ENCODE measurements at places on chromosomes 5 and 9.

DNA sequence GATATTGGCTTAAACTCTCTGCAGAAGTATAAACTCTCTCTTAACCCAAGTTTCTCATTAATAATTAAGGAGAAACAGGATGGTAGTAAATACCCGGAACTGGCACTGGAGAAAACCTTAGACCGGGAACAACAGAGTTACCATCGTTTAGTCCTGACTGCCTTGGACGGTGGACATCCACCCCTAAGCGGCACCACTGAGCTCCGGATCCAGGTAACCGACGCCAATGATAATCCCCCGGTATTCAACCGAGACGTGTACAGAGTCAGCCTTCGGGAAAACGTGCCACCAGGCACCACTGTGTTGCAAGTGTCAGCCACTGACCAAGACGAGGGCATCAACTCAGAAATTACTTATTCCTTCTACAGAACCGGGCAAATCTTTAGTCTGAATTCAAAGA, 861 bp downstream of the PCDHGB5 start:
- DNase-seq = no peak

DNA sequence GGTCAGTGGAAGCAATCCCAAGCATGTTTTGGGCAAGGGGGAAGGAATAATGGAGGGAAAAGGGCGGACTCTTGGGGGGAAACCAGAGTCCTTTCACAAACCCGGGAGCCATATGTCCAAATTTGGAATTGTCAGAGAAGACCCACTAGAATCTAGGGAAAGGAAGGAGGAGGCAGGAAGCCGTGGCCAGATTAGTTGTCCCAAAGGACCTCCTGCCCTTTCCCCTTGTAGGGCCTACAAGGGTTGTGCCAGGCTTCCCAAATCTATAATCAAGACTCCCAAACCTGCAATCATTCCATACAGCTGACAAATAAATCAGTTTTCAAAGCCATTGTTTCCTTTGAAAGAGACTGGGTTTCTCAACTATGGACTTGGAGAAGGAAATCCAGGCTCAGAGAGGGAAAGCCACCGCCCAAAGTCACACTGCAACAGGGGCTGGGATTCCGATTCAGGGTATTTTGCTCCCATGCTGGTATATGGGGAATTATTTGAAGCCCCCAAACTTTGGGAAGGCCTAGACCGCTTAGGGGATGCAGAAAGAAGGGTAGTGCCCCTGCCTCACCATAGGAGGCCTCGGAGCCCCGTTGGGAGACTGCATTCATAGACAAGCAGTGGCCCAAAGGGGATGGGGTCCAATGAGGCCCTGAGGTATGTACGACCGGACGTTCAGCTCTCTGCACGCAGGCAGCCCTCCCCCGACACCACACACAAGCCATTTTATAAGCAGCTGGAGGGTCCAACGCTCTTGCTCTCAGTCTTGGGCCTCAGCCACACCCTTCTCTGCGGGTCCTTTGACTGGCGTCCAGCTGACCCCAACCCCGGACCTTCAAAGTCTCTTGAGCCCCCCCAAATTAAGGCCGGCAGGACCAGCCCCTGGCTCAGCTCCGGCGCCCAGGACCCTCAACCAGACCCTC, 815 bp downstream of the ANXA6 start:
- DNase-seq = peak; percentile 41

- peak; percentile 14 for DNase-seq
Observed at GRCh38 chr5:33563983-33564908, 123.5 kb downstream of the TARS1 start.

DNA sequence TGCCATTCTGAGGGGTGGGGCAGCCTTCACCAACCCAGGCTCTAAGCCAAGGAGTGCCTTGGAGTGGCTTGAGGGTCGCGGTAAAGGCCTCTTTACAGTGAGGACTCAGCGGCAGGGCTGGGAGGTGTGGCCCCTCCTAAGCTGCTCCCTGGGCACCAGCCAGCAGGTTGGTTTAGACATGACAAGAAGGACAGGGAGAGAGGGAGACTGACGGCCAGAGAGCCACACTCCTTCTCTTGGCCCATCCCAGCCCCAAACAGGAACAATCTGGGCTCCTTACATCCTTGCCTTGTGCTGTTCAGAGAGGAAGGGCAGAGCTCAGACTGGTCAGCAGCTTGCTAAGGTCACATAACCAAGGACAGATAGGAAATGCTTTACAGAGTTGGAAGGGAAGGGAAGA, 94.5 kb downstream of the LMX1B start:
- DNase-seq = no peak

DNA sequence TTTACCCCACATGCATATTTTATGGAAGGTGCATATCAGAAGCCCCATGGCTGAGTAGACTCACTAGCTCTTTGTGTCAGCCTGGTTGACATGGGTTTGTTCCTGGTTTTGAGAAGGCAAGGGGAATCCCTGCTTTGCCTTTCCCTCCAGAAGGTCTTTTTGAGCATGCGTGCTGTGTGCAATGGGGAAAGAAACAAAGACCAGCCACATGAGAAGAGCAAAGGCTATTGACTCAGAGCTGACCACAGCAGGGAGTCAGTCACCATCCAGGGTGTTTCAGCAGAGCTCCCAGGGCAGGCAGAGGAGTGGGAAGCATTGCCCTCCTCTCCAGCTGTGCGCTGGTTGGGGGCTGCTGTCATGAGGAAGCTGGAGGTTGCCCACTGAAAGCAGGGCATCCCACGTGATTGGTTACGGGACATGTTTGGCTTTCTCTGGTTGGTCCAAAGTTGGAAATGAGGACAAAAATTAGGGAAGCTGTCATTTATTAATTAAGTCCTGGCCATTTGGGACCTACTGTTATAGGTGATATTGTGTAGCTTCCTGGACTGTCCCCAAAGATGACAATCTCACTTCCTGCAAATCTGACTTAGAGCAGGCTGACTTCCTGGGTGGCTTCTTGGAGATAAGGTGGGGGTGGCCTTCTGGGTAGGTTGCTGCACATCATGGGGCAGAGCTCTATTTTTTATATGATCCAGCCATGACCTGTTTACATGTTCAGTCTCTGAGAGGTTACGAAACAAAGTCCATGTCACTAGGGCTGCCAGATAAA, 48.9 kb upstream of the TDRD7 start:
- DNase-seq = no peak

- no peak for DNase-seq
Observed at GRCh38 chr9:19470567-19470966, 61.8 kb downstream of the ACER2 start.

GRCh38 chr5:148437249-148437648, 53.5 kb downstream of the FBXO38 start:
- peak; percentile 30 for DNase-seq

DNA sequence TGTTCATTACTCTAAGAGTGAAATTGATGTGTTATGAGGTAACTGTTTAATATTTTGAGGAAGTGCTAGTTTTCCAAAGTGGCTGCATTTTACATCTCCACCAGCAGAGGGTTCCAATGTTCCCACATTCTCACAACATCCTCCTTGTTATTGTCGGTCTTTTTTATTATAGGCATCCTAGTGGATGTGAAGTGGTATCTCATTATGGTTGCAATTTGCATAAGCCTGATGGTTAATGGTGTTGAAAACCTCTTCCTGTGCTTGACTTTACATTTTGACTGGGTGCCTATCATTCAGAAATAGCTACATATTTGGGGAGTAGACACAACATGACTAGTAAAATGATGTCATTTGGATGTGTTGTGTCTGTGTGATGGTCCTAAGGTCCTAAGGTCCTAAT, 143.6 kb downstream of the MRPS30 start:
- peak; percentile 35 for DNase-seq

GRCh38 chr9:138038244-138038671, 160.7 kb downstream of the CACNA1B start:
- no peak for DNase-seq

DNA sequence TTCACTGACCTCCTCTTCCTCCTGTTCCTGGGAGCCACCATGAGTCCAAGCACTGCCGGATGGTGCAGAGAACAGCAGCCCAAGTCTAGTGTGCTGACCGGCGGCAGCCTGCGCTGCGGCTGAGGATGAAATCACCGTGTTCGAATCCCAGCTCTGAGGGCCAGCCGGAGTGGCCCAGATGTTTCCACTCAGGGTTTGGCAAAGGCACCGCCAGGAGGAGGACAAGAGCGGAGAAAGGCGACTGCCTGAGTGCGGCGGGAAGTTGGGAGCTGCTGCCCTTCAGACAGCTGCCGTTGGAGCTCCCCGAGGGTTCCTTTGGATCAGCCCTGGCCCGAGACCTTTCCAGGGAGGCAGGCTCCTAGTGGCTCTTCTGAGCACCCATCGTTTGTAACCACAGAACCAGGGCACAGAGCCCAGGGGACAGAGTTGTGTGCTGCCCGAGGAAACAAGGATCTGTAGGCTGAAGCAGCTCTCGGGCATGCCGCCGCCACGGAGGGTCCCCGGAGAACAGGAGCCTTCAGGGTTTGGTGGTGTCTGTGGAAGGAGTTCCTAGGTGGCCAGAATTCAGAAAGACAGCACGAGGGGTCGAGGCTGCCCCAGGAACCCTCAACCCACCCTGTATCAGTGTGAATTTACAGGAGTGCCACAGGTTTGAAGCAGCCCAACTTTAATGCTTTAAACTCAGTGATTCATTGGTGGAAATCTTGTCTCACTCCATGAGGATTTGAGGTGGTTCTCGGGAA, 115.6 kb upstream of the COL5A1 start:
- DNase-seq = no peak

- no peak for DNase-seq
Observed at GRCh38 chr9:69047371-69047770, 11.8 kb downstream of the FXN start.

GRCh38 chr5:113205323-113205722, 228.7 kb downstream of the DCP2 start:
- DNase-seq = peak; percentile 59

All from iris pigment epithelial cell (primary cell).